Astrocyte of the hippocampus (primary cell): ENCODE measurements at places on chromosomes 6 and 20.

DNA sequence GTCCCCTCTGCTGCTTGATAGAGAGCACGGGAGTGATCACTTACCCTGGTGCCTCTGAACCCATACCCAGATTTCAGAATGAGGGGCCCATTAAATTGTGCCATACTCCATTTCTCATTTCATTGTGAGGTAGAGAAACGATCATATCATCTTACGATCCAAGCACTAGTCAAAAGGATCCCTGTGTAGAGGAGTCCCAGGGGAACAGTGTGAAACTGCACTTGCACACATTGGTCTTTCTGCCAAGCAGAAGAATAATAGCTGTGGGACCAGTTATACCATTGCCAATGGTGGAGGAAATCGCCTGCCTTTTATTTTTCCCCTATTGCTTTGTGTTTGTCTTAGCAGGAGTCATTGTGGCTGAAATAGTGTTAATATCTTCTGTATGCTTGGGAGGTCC is 161.9 kb downstream of the FARS2 start:
- no peak for DNase-seq

DNA sequence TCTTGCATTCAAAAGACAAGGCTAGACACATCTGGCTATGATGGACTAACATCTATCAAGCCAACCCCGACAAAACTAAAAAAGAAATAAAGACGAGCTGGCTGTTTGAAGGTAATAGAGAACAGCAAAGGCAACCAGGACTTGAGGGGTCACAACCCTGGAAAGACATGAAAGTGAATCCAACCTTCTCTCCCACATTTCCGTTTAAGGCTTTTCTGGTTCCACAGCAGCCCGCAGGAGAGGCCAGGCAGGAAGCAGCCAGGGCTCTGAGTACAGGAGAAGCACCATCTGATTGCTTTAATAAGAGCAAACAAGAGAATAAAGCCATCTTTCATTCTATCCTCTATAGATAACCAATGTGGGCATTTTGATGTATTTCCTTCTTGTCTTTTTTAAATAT is 14.3 kb downstream of the CNKSR3 start:
- no peak for DNase-seq

GRCh38 chr6:2465336-2465735 is 219.9 kb upstream of the GMDS start:
- no peak for DNase-seq

DNA sequence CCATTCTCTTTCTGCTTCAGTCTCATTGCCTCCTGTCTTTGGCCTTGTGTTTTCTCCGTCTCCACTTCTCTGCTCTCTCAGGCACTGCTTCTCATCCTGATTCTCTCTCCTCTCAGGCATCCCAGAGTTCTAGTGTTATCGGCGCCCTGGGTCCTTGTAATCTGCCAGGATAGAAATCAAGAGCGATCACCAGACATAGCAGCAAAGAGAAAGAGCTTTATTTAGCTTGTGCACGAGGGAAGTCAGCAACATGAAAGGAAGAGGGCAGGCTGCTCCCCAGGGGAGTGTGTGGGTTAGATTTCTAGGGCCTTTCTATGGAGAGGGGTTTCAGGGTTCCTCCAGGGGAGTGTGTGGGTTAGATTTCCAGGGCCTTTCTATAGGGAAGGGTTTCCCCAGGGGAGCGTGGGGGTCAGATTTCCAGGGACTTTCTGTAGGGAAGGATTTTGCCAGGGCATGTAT is 32.5 kb downstream of the SUN5 start:
- no peak for DNase-seq

GRCh38 chr20:38630727-38631126 is 29.1 kb downstream of the ARHGAP40 start:
- no peak for DNase-seq
